ENCODE measurements at places on chromosomes 11 and 22.

DNA sequence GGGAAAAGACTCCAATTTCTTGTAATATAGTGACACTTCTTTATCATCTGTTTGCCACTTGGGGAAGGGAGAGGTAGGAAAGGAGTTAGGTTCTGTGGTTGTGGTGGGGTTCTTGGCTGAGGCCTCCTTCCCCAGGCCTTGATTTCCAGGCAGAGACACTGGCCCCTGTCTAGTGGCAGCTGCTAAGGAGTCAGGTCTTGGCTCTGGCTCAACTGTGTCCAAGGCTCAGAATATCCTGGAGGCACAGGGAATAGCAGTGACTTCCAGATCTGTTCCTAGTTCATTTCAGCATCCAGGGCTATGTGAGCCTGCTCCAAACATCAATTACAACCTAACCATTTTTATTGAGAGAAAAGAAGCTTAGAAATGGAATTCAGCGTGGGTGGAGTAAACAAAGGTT, 29.5 kb downstream of the PPFIBP2 start:
- no peak for DNase-seq

DNA sequence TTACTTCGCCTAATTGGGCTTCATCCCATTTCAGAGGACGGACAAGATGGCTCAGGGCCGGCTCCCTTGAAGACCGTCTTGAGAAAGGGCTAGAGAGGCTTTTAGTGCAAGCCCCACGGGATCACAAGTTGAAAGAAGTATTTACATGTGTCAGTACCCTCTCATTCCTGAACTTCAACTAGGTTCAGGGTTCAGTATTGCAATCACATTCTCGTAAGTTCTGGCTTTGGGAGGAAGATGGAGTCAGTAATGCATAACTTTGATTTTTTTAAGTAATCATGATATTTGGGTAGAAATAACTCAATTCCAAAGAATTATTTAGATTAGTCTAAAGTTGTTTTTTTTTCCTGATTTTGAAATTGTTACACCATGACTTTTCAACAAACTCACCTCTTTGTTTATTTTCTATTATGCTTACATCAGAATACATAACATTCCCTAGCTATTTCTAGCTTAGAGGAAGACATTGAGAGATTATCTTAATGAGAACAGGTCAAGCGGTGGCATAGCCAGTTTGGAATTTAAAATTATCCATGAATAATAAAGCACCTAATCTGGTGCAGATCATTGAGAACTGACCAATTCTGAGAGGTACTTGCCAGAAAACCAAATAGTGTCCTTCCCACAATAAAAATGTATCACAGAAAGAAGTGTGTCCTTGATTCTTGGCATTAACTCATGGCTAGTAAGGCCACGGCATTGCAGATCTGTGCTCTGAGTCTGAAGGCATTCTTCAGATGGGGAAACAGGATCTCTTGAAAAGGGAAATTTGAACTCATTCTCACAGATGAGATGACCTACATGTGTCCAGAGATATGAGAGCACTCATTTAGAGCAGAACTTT, 92.1 kb upstream of the BLID start:
- no peak for DNase-seq

- no peak for DNase-seq
These were observed 45.3 kb upstream of the GCAT start for GRCh38 chr22:37762389-37762836.

GRCh38 chr11:12625438-12626071, 48.7 kb upstream of the TEAD1 start:
- DNase-seq: no peak

DNA sequence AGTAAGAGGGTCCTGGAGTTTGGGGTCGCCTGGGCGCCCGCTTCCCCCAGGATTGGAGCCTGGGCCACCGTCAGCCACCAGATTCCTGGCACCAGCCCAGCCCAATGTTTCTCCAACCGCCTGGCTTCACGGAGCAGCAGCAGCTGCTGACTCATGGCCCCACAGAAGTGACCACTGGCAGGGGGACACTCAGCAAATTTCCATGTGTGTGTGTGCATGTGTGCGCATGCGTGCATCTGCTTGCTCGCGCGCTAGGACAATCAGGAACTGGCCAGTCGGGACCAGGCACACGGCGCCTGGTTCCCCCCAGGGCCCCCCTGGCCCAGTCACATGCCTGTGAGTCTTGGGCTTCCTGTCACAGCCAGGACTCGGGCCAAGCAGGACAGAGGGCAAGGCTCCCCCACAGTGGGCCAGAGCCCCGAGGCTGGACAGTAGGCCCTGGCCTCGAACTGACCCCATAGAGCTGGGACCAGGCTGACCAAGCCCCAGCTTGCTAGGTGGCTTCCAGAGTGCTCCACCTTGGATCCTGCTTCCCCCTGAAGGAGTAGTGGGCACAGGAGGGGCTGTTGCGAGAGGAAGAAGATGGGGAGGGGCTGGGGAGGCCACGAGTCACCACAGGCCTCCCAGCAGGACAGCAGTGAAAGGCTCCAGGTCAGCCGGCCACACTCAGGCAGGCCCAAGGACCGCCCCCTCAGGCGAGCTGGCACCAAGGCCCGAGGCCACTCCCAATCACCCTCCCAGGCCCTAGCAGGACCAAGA, 3.2 kb downstream of the CTSD start:
- peak; percentile 90 for DNase-seq

- no peak for DNase-seq
These were observed 34.6 kb upstream of the CEP126 start for GRCh38 chr11:101880222-101880621.

DNA sequence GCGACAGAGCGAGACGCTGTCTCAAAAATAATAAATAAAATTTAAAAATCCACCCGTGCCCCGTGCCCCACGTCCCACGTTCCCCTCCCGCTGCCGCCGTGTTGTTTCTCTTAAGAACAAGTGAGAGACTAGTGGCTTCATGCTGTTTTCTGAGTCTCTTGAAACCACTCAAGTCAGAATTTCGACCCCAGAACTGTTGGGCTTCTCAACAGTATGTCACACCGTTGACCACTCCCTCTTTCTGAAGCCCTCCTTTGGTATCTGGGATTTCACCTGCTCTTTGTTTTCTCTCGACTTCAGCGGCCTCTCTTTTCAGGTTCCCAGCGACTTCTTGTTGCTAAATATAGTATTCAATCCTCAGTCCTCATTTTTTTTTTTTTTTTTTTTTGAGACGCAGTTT, 974 bp downstream of the PPIL2 start:
- DNase-seq: no peak

GRCh38 chr11:69172674-69173073, 16.9 kb downstream of the SMIM38 start:
- DNase-seq: no peak

DNA sequence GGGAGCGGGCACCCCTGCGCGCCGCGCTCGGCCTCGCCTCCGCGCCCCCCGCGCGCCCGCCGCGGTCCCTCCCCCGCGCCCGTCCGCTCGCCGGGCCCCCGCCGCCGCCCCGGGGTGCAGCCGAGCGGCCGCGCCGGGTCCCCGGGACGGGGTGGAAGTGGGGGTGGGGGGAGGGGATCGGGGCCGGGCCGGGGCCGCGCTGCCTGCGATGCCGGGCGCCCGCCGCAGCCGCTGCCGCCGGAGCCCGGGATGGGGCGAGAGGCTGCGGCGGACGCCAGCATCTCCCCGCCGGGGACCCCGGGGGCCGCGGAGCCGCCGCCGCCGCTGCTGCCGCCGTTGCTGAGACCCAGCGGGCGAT, 365 bp downstream of the MGAT3 start:
- DNase-seq: no peak

DNA sequence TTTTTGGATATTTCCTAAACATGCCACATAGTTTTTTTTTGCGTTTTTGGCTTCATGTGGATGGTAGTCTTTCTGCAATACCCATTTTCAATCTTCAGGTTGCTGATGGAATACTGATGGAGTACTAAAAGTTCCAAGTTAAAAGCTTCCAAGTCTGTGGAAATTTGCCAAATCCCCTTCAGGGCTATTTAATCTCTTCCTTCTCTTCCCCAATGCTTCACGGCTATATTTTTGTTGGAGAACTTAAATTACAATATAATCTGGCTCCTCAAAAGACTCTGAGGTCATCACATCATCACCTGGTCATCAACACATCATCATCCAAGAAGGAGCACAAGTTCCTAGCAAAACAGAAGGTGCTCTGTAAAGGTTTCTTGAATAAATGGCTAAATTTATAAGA, 881.0 kb upstream of the TENM4 start:
- no peak for DNase-seq

DNA sequence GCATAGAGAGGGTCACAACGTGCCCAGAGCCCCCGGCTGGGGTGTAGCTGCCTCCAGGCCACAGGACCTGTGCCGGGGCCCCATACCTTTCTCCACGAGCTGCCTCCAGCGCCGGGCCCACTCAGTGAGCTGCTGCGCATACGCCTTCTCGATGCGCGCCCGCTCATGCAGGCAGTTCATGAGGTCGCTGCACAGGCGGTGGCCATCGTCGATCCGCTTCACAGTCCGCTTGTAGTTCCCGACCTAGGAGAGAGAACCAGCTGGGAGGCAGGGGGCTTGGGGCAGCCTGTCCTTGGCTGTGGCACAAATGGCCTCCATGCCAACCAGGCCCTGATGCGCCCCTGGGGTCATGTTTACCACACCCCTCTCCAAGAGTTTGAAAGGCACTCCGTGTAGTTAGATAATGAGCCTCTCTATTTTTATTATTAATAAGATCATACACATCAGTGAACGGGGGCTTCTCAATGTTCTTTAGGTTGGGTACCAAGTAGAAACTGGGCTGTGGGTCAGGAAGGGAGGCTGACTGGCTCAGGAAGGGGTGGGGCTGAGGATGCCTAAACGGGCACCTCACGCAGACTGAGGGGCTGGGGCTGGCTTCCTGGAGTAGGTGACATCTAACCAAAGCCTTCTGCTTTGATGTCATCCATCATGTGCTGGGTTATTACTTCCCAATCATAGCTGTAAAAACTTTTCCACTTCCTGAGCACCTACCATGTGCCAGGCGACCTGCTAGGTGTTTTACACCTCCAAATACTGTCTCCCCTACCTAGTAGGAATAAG, 36.5 kb upstream of the ARFGAP3 start:
- no peak for DNase-seq

DNA sequence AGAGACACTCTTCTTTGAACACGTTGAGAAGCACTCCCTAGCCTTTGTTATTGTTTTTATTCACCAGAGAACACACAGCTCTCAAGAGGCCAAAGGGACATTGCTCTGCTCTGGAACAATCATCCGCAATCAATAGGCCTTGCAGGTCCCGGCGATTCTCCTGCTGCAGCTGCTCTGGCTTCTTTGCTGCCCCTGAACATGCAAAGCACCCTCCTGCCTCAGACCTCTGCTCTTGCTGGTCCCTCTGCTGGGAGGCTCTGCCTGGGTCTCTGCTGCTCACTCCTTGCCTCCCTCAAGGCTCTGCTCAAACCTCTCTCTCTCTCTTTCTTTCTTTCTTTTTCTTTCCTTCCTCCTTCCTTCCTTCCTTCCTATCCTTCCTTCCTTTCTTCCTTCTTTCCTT, 232.7 kb downstream of the DSCAML1 start:
- DNase-seq: no peak

DNA sequence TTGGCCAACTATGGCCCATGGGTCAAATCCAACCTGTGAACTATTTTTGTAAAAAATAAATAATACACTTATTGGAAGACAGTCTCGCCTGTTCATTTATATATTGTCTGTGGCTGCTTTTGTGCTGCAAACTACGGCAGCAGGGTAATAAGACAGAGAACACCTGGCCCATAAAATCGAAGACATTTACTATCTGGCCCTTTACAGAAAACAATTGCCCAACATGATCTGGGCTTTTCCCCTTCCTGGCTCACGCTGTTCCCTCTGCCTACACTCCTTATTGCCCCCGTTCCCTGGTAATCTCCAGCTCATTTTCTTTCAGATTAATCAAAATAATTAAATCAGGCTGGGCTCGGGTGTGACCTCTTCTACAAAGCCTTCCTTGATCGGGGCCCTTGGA, 5.6 kb downstream of the PLAAT2 start:
- no peak for DNase-seq

DNA sequence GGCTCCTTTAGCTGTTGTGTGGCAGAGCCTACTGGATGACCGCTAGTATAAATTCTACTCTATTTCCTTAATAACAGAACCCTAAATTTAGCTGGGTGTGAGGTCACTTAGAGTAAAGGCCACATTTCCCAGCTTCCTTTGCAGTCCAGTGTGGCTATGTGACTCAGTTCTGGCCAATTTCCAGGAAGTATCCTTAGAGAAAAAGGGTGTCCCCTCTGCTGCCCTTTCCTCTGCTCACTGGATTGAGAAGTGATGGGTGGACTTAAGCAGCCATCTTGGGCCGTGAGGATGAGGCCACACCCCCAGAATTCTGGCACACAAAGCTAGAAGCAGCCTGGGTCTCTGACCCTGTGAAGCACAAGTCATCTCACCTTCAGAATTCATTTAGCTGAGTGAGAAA, 11.7 kb upstream of the RASD2 start:
- DNase-seq: no peak

DNA sequence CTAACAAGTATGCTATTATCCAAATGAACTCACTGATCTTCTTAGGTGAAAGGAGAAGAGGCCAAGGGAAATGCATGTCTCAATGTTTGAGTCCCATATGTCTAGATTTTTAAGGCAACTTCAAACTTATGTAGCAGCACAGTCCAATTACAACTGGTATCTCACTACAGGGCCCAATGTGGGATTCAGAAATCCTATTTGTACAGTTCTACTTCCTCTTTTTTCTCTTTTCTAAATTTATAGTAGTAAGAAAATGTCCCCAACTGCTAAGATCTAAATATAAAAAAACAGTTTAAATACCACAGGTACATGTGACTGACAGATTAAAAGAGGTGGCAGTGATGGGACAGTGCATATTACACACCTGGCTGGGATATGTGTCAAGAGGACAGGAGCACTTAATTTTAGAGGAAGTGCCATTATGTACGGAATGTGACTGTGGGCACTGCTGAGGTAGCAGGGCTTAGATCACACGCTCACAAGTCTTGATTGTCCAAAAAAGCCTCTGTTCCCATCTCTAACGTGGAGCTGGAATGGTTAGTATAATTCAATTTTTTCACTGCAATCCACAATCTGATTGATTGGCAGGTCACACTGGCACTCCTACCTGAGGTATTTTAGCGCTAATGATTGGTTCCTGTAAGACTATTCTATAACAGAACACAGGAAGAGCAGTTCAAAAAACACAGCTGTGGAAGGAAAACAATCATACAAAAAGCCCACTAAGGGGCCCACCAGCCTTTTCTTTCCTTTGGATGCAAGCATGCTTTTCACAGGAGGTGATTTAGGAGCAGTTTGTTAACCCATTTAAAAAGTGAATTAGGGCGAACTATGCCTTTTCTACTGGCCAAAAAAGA, 34.6 kb downstream of the APOL5 start:
- no peak for DNase-seq

DNA sequence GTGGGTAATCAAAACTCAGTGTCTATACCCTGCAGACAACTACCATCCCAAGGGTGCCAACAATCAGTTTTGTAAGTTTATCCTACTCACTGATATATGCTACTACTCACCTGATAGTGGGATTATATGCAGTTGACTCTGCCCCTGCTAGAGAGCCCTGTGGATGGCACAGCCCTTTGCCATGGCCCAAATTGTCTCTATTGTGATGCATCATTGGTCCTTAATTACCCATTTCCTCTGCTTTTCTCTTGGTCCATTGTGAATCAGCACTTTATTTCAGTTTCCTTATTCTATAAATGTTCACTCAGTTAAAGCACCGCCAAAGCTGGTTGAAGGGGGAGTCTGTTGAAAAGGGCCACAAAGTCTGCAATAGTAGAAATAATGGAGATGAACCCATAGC, 42.3 kb downstream of the PLAAT5 start:
- DNase-seq: no peak

GRCh38 chr11:132234878-132235277, 864.5 kb downstream of the NTM start:
- DNase-seq: no peak

GRCh38 chr11:93519179-93519578, 24.0 kb downstream of the SMCO4 start:
- no peak for DNase-seq

GRCh38 chr11:12914400-12914912, 94.7 kb upstream of the RASSF10 start:
- peak; percentile 83 for DNase-seq
